A549 treated with CORT108297 at 1 μM for 4 hours (cell line): ENCODE measurements at places on chromosomes 1 and 21. TPM values are rescaled to one million over a fixed set of nuclear protein-coding genes. Genes with fewer than 3 reads are reported as not detected.

The SELENBP1 gene
- total RNA-seq, result 5.9 to 8.4 TPM (median 6.1 TPM) in 5 replicates

The ACTL8 gene
- total RNA-seq, result 1.2 to 2.0 TPM (median 1.5 TPM) in 5 replicates

The KCNA3 gene
- total RNA-seq, result not detected in 5 replicates

The GBP6 gene
- not detected in 5 replicates for total RNA-seq

The HSF2BP gene
- total RNA-seq, result 1.8 to 2.7 TPM (median 1.9 TPM) in 5 replicates

The FAM151A gene
- 0.05 TPM in 1 of 5 replicates, not detected in the others for total RNA-seq
